ENCODE measurements at places on chromosomes 12 and 14.

- no peak for DNase-seq
These were observed 811 bp upstream of the INF2 start for GRCh38 chr14:104688505-104689108.

- DNase-seq: no peak
These were observed 64.5 kb downstream of the CRADD start for GRCh38 chr12:93741659-93742109.

DNA sequence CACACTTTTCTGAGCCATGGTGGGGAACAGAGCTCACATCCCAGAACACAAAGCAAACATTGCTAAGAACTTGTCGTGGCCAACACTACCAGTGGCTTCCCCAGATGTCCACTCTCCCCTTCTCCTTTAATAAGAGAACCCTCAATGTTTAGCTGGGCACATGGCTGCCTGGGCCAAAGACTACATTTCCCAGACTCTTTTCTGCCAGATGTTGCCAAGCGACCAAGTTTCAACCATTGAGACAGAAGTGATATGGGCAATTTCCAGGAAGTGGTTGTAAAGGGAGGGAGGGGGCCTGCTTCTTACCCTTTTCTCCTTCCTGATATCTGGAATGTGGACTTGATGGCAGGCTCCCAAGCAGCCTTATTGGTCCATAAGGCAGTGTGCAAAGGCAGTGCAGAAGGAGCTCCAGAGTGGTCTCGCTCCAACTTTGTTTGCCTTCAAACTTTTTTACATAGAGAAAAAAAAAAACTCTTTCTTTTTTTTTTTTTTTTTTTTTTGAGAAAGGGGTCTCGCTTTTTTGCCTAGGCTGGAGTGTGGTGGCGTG lies 24.9 kb upstream of the JDP2 start:
- no peak for DNase-seq

DNA sequence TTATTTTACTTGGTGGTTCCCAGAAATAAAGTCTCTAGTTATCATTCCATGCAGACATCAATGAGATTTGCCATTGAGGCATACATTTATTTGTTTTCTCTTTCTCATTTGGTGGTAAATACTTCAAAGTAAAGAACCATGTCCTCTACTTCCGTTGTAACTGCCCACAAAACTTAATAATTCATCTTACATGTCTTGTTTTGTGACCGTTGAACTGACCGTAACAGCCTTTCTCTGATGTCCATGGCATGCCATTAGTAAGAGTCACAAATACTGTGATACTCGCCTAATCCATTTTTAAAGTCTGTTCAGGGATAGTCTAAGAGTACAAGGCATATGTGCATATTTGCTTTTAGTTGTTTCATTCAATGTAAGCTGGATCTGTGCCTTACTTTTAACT lies 145.3 kb downstream of the ETV6 start:
- no peak for DNase-seq

DNA sequence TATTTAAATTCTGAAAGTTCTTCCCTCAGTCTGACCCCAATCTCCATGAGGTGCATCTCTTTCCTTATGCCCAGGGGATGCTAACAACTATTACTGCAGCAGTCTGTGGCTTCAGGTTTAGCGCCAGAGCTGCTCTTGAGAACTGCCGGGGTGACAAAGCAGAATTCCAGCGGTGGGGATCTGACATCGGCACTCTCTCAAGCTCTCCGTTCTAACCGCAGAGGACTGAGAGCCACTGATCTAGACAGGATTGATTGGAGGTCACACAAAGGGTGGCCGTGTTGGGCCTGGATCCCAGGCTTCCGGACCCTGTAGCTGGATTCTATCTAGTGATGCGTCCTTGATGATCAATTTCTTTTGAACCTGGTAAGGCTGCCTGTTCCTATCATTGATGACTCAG lies 155.6 kb upstream of the TMEM132C start:
- no peak for DNase-seq

All from AG09319 (cell line).